Aorta (tissue), 5 donors: ENCODE measurements at places on chromosomes 5 and 9. TPM values are rescaled to one million over a fixed set of nuclear protein-coding genes. Genes with fewer than 3 reads are reported as not detected.

DNA sequence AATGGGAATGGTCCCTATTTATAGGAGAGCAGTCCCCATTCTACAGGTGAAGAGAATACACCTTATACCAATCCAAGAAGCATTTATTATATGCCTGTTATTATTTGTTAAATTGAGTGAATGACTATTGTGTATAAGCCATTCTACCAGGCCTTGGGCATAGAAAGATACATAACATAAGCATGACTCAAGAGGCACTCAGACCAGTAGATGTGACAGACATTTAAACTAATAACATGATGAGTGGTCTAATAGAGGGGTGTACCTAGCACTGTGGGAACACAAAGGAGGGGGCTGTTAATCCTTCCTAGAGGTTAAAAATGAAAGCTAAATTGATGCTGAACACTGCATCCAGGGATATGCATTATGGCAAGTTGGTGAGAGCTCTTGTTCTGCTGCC lies 145.0 kb upstream of the TNC start:
- DNase-seq = no peak

- DNase-seq = no peak
Observed at GRCh38 chr5:133730866-133731265, 118.5 kb upstream of the FSTL4 start.

GRCh38 chr5:168481330-168481788 lies 4.9 kb upstream of the RARS1 start:
- DNase-seq = no peak

DNA sequence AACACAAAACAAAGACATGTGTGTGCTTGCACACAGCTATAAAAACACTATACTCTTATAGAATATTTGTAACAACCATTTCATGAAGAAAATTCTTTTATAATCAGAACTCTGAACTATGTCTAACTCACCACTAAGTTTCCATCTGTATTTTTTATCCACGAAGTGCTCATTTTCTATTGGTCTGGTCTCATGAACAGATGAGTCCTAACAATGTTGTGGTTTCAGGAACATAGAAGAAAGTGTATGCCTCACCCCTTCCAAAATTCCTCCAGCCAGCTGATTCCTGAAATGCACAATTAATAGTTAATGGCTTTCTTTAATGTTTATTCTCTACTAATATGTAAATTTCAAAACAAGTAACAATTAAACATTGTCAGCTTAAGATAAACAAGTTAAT lies 325.3 kb upstream of the GRAMD2B start:
- no peak for DNase-seq

DNA sequence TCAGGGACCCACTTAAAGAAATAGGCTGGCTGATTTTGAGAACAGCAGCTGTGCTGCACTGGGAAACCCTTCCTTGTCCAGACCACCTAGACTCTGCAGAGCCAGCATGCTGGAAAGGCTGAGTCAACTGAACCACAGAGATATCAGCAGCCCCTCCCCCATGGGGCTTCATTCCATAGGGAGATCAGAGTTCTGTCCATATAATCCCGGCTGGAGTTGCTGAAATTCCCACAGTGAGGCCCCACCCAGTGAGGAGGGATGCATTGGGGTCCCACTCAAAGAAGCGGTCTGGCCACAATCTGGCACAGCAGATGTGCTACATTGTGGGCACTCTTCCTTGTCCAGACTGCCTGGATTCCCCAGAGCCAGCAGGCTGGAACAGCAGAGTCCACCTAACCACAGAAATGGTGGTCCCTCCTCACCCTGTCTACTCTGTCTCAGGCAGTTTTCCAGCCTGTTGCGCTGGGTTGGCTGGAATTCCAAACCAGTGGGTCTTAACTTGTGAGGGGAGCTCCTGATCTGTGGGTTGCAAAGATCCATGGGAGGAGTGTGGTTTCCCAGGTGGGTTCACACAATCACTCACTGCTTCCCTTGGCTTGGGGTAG lies 127.1 kb downstream of the RNF180 start:
- no peak for DNase-seq

- DNase-seq = no peak
Observed at GRCh38 chr9:130288393-130288792, 22.8 kb downstream of the HMCN2 start.

- no peak for DNase-seq
Observed at GRCh38 chr9:120701248-120701647, 13.0 kb downstream of the MEGF9 start.

- no peak for DNase-seq
Observed at GRCh38 chr9:84841931-84842330, 172.4 kb downstream of the NTRK2 start.

DNA sequence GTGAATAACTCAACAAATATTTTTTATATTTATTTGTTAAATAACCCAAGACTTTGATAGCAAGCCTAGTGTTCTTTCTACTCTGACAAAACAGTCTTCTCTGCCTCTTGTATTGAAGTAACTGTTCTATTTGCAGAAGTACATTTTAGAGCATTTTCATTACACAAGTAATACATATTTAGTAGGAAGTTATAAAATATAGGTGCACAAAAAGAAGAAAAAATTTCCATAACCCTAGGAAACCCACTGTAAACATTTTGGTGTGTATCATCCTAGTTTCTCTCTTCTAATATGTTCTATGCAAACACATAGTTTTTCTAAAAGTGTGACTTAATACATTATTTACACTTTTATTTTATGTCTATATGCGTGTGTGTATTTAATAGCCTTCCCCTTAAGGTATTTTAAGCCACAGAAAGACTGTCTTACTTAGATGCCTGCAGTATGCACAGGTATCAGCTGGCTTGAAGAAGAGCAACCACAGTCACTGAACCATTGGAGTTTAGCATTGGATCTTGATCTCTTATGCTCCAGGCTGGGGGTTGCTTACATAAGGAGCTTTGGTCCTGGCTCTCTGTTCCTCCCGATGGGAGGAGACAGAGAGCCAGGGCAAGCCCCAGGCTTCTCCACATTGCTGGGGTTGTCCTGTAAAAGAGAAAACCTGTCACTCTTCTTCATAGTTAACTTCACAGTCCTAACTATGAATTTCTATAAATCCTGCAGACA lies 3.8 kb downstream of the SELENOP start:
- DNase-seq = no peak

DNA sequence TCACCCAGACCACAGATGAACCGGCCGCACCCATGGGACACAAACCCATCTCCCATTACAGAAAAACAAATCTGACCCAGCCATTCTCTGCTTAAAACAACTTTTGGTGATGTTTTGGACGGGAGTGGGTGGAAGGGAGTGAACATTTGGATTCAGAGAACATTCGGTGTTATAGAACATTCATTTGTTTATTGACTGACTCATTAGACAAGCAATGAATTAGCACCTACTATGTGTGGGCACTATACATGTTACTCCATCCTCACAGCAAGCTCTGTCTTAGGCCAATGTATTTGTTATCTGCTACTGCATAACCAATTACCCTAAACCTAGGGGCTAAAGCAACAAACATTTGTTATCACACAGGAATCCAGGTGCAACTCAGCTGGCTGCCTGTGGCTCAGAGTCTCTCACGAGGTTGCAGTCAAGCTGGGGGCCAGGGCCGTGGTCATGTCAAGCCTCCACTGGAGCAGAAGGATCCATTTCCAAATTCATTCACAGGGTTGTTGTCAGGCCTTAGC lies 5.1 kb upstream of the ERGIC1 start:
- DNase-seq = no peak

DNA sequence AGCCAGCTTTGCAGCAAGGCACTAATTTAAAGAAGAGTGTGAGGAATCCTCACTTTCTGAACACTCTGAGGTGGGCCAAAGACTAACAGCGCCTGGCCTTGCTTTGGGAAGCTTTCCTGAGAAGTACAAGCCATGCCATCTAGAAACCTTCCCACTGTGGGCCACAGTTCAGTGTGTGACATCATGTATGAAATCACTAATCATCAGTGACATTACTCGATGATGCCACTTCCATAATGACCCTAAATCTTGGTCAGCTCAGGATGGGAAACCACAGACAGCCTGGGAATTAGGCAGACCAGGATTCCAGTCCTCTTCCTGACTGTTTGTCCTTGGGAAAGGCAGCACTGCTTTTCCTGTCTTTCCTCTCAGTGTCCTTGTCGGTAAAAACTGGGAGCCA lies 54.2 kb upstream of the HSPA9 start:
- no peak for DNase-seq

GRCh38 chr9:34983209-34983608 lies 6.3 kb upstream of the DNAJB5 start:
- no peak for DNase-seq

- DNase-seq = no peak
Observed at GRCh38 chr5:75340714-75341478, 3.9 kb downstream of the HMGCR start.

DNA sequence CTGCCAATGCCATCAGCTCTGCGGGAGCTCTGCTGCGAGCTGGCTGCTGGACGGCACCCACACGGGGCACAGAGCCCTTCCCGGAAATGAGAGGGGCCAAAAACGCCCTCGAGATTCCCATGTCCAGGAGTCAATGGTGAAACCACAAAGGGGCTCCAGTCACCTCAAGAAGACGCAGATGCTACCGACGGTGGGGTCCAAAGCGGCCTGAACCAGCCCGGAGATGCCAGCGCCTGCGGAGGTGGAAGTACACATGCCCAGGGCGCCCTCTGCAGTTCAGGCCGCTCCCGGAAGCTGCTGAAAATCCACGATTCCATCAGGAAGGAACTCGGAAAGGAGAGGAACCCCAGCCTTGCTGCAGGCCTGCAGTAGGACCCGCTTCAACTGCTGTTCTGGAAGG lies 82.4 kb upstream of the SELENOP start:
- no peak for DNase-seq

GRCh38 chr5:66987126-66987525 lies 209.5 kb downstream of the CD180 start:
- DNase-seq = no peak

DNA sequence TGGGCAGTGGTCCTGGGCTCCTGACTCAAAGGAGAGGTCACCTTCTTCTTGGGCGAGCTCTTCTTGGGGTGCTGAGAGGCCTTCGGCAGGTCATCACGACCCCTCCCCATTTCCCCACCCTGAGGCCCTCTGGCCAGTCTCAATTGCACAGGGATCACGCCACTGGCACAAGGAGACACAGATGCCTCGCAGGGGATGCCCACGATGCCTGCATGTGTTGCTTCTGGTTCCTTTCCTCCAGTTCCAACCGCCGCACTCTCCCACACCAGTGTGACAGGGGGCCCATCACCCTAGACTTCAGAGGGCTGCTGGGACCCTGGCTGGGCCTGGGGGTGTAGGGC lies 1.3 kb downstream of the CEL start:
- DNase-seq = peak; percentile 55

DNA sequence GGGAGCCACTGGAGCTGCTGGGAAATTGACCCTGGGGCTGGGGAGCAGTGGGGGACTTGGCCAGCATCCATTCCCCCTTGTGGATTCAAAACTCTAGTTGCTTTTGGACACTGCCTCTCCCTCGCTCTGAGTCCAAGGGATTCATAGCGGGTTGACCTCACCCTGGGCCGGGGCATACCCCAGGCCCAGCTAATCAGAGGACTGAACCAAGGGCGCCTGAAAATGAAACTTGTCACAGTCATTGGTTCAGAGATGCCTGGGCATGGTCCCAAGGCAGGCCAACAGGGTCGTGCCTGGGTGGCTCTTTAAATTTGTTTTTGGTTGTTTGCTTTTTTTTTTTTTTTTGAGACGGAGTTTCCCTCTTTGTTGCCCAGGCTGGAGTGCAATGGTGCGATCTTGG lies 22.6 kb downstream of the STK10 start:
- no peak for DNase-seq

- no peak for DNase-seq
Observed at GRCh38 chr5:171312129-171312974, 3.3 kb downstream of the TLX3 start.

DNA sequence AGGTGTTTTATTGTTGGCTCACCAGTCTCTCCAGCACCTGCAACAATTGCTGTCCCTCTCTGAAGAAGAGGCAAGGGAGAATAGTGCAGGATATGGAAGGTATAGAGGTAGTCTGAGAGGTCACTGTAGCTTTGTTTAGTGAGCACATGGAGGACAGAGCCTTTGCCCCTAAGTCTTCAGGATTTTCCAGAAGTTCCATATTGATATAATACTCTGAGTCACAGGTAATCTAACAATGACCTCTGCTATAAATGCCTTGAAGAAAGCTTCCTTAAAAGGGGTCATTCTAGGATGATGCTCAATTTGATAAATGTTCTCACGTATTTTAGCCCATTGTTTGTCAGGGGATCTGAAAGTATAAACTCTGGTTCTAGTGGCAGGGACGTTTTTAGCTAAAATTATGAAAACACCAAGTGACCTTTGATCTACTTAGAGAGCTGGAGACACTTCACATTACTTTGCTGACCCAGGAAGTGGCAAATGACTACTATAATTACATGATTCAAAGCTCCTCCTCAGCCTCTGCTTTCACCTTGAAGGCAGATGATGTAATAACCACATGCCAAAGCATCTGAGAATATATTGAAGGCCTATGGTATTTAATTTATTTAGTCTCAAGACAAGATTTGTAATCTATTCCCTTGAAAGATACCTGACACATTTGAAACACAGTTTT lies 366.9 kb upstream of the NUDT12 start:
- DNase-seq = no peak

DNA sequence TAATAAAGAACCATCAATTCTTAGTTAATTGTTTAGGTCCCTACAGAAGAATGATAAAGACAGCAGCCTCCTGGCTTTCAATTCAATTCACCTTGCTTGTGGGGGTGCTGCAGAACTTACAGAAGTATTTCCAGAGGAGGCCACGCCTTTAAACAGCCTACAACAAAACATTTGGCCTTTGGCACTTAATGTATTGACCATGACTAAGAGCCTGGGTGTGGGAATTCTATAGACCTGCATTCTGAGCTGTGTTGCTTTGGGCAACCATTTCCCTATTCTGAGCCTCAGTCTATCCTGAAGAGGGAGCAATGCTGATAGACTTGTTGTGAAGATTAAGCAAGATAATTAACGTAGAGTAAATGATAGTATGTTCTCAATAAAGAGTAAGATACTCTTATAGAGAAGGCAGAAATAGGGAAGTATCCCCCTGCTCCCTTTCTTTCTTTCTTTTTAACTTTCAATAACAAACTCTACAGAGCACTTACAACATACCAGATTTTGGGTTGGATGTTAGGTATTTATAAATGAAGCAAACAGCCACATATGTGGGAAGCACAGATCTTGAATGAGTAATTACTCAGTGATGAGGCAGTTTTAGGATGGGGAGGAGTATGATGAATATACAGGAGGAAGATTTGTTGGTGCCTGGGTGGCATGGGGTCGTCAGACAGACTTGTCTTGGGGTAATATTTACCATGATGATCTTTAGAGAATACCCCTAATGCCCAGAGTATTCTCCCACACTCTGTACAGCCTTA lies 28.4 kb downstream of the PAPPA start:
- DNase-seq = no peak

DNA sequence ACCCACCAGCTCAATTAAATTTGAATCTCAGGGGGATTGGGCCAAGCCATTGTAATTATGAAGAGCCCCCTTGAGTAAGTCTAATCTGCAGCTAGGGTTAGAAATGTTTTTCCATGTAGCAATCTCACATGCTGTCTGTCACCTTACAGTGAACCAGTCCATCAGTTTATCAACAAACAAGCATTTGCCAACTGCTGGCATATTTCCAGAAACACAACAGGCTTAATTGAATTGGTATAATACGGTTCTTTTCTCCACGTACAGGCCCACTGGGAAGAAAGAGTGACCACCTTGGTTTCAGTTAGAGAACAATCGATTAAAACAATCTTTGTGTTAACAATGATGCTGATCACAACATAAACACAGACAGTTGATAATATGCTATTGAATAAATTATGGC lies 67.4 kb downstream of the NSUN2 start:
- no peak for DNase-seq

GRCh38 chr9:99051851-99052250 lies 53.1 kb upstream of the TGFBR1 start:
- no peak for DNase-seq

The NOXA1 gene
- total RNA-seq = 8.5 TPM

The UBE2D2 gene
- 116 TPM for total RNA-seq

The TIGD6 gene
- total RNA-seq = 4.2 TPM

The GPR21 gene
- 8.8 TPM for total RNA-seq

The RANBP3L gene
- 4.9 TPM for total RNA-seq
